ENCODE measurements at places on chromosomes 16 and 17. TPM values are rescaled to one million over a fixed set of nuclear protein-coding genes. Genes with fewer than 3 reads are reported as not detected.

The PRDM7 gene
- total RNA-seq, result not detected

The ASGR2 gene
- total RNA-seq, result not detected

The CALCOCO2 gene
- total RNA-seq, result 67.9 TPM

The LIMD2 gene
- 4.3 TPM for total RNA-seq

The CES1 gene
- 20.3 TPM for total RNA-seq

The WNK4 gene
- 0.33 TPM for total RNA-seq

The ACAP1 gene
- total RNA-seq, result 0.58 TPM

The CTRL gene
- 0.33 TPM for total RNA-seq

The FOXJ1 gene
- total RNA-seq, result not detected

Data from smooth muscle cell of trachea (primary cell).